Osteocyte (in vitro differentiated cells): ENCODE measurements at places on chromosomes 5 and 9. TPM values are rescaled to one million over a fixed set of nuclear protein-coding genes. Genes with fewer than 3 reads are reported as not detected.

ZMAT2 gene
- total RNA-seq, result 47.5 and 50.9 TPM in 2 replicates

DNA sequence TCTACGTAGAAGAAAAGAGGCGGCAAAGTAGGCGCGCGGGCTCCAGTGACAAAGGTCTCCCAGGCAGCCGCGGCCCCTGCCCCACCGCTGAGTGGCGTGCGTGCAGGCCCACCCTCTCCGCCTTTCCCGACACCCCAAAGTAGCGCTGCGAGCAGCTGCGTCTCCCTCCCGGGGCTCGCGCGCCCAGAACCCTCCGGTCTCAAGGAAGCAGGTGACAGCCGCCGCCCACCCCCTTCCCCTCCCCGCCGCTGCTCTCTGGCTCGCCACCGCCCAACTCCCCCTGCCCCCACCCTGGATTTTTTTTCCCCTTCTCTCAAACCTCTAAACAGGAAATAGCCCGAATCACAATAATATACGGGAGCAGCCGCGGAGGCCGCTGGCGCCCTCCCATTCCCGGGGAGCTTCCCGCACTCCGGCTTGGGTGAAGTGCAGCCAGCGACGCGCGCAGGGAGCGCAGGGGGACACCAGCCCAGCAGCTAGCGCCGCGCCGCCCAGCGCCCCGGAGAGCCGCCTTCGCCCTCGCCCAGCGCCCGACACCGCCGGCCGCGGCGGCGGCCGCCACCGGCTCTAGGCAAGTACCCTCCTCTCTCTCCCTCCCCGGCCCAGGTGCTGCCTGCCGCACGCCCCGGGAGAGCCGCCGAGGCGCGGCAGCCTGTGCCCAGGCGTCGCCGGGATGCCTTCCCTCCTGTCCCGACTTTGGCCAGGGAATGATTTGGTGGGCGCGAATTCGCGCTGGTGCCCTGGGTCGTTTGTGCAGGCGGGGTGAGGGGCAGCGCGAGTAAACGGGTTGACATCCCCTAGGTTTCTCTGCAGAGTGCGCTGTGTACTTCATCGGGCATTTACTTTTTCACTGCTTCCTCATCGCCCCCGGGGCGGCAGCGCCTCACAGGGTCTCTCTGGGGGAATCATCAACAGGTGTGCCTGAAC, 52.7 kb upstream of the TJP2 start:
- peak; percentile 84 for DNase-seq

DNA sequence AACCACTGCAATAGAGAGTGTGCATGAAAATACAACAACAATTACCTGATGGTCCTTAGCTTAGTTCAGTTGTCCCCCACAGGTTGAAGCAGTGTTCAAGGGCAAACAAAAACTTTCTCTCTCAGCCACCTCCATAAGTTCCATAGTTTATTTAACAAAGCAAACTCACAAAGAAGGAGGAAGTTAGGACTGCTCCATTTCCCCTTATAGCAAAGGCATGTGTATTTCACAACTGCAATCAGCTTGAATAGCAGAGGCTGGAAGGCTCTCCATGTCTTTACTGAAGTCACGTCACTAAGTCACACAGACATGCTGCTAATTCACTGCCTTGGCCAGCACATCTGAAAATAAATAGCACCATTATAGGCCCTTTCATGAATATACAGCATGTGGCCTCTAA, 43.3 kb downstream of the DOCK8 start:
- no peak for DNase-seq

- no peak for DNase-seq
These were observed 67.4 kb upstream of the HRH2 start for GRCh38 chr5:175590471-175590881.

FOXD4 gene
- total RNA-seq, result 0.24 and 0.43 TPM in 2 replicates

DNA sequence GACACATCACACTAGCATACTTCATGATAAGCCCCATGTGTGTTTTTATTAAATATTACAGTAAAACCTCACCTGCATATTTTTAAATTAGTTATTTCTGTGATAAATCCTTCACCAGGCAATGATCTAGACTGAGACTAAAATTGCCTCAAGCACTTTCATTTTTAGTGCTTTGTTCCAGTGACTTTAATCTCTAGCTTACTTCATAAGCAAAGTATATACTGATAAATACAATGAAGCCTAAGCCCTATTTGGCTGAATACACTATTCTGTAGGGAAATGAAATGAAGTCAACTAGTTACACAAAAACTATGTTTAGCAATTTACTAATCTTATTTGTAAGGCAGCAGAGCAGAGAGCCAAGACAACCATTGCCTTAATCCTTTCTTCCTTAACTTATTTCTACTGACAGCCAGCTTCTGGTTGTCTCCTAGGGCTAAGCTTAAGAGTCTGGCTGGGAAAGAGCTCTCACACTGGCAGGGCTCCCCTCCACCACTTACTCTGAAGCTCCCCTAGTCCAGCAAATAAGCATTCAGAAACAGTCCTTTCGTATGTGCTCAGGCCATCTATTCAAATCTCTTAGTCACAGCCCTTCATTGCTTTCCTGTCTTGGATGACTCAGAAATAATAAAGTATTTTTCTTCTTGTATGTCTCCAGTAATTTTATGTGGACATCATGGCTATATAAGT, 31.4 kb upstream of the MTAP start:
- no peak for DNase-seq

DNA sequence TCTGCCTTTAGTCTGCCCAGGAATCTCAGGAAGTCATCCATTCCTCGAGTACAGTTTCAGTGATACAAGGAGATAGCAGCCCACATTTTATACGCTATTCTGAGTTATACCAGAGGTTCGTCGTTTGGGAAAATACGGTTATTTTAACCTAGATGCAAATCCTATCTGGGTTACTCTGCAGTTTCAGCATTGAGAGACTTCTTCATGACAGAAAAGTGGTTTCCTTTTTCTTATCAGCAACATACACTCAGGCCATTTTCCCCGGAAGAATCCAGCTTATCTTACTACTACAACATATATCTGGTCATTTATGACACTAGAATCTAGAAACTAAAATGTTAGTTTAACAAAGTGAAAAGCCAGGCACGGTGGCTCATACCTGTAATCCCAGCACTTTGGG, 83.4 kb upstream of the IQGAP2 start:
- DNase-seq, result no peak

DNA sequence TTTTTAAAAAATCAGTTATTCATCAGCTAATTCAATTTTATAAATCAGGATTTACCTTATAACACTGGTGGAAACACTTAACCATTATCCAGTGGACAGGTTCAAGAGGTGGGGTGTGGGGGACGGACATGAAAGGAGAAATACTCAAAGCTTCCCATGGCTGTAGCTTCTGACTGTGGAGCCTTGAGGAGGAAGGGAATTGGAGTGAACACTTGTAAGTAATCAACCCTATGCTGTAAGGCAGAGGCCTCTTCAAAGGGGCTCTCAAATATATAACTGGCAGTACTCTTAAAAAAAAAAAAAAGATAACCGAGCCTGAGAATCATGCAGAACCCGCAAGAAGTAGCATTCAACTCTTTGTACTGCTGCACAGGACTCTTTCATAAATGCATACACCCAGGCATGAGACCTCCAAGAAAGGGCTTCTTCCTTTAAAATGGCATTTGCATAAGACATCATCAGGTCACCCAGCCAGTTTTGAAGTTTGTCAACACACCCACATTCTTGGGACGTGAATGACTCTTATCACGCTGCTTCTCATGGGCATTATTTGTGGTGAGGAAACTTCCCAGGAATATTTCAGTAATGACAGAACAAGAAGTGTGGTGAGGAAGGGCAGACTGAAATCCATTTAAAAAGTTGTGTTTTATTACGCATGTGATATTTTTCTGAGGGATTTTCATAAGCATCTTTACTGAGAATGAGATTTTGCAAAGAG, 8.1 kb downstream of the OSMR start:
- no peak for DNase-seq

DNA sequence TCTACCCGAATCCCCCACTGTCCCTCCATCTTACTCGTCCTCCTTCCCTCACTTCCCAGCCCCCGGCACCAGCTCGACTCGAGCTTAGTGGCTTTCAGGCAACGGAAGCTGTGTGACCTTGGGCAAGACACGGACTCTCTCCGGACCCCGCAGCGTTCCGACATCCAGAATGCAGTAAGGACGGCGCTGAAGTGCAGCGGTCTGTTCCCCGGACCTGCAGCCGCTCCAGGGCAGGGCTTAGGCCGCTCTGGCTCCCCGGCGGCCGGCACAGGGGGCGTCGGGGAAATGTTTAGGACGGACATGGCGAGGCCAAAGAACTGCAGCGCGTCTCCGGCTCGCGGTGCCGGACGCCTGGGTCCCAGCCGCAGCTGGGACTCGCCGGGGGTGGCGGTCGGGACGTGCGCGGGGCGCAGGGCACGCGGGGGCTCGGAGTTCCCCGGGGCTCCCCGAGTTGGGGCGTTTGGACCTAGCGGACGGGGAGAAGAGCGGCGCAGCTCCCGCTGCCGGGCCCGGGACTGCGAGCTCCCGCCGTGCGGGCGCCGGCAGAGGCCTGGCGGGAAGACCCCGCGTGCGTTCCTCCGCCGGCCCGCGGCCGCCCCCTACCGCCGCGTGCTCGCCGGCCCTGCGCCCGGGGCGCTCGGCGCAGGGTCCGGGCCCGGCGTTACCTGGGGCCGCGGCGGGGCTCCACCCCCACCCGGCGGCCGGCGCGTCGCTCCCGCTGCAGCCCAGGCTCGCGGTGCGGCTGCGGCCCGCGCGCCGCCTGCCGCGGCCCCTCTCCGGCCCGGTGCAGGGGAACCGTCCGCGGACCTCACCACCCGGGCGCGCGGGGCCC, 5.6 kb upstream of the RNF44 start:
- DNase-seq, result no peak

GRCh38 chr5:120538149-120538548, 74.0 kb downstream of the PRR16 start:
- DNase-seq, result no peak

SLF1 gene
- total RNA-seq, result 4.6 and 4.8 TPM in 2 replicates

GRCh38 chr5:19605846-19606407, 382.1 kb downstream of the CDH18 start:
- no peak for DNase-seq

DNA sequence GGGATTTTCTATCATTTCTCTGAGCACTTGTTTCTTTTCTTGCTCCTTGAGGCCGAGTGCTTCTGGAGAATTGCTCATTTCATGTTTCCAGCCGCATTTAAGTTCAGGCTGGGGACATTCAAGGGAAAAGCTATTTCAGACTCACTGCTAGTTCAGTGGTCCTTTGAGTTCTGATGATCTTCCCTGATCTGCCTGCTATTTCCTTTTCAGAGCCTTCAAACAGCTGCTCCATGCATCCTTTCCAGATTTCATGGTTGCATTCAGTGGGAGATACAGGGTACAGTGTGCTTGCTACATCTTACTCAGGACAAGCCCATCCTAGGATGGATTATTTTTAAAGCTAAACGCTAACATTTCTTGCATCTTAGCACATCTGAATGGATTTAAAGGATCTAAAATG, 14.7 kb downstream of the NDUFS4 start:
- DNase-seq, result no peak

- no peak for DNase-seq
These were observed 9.2 kb upstream of the PHYHD1 start for GRCh38 chr9:128911529-128912035.

DNA sequence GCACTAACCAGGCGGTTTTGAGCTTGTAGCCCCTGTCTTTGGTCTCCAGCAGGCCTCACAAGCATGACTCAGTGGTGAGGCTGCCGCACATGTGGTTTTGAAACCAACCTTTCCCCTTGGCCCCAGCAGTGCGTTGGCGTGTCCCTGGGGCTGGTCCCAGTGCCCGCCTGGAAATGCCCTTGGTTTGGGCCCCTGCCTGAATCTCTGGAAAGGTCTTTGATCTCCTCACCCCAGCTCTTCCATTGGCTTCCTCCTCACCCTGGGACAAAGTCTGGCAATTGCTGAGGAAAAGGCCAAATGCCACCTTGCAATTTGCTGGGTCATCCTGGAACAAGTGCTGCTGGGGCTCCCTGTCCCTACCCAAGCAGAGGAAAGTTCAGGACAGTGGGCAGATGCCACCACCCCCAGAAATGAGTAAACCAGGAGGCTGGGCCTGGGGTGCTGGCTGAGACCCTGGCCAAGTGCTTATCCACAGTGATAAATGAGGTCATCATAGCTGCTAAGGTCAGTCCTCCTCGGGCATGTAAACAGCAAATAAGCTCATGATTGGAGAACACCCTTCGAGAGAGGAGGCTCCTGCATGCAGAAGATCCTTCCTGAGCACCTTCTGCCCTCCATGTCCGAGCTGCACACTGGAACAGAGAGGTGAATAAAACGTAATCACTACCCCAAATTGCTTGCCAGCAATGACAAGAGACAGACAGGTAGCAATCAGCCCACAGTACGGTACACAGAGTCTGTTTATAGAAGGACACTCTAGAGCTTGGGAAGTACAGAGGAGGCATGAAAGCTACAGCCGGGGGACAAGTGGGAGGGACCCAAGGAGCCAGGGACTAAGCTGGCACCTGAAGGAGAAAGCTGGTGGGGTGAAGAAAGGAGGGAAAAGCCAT, 98.9 kb upstream of the CPEB4 start:
- DNase-seq, result no peak

MROH2B gene
- not detected in 2 replicates for total RNA-seq

DNA sequence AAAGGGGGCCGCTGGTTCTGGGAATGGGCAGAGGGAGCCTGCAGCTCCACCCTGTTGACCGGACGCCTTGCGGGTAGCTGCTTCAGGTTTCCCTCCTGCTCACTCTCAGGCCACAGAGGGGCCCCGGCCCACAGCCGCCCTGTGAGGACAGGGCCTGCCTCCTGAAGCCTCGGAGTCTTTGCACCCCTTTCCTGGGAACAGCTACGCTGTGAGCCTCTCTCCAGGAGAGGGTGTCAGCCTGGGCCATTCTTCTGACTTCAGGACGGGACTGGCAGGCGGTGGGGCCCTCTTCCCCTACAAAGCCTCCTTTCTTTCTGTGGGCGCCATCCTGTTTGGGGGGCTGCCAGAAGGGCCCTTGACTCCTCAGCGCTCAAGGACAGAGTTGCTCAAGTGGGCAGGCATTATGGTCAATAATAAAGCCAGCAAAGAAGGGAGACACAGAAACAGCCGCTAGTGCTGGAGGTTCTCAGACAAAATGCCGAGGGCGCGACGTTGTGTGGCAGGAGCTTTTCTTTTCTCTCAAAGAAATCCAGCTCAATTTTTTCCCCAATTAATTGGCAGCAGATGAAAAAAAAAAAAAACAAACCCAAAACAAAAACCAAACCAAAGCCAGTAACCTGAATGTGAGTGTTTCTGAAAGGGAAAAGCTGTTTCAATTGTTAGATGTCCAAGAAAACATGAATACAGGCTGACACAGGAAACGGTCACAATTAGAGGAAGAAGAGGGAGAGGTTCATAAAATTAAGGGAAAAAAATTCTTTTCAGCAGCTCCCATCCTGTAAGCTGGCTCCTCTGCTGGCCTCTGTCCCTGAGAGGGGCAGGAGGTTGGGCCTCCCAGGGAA, 12.8 kb upstream of the SLC25A51 start:
- DNase-seq, result no peak

GRCh38 chr5:133842846-133843611, 125.4 kb downstream of the C5orf15 start:
- DNase-seq, result no peak

GRCh38 chr9:116476935-116477381, 210.1 kb upstream of the TRIM32 start:
- no peak for DNase-seq

- DNase-seq, result no peak
These were observed 72.5 kb downstream of the AUH start for GRCh38 chr9:91289244-91289643.

DNA sequence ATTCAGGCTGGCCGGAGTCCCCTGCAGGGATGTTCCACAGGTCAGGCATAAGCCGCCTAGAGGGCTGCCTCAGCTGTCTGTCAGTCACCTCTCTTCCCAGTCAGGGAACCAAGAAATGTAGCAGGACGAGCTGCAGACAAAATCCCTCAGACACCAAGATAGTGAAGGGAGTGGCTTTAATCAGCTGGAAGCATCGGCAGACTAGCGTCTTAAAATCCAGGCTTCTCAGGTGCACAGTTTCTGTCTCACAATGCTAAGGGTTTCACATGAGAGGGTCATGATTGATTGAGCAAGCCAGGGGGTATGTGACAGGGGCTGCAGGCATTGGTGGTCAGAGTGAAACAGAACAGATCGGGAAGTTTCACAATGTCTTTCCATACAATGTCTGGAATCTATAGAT, 247.2 kb downstream of the CDH10 start:
- no peak for DNase-seq
